ENCODE measurements at places on chromosomes 11 and 22. TPM values are rescaled to one million over a fixed set of nuclear protein-coding genes. Genes with fewer than 3 reads are reported as not detected.

Gene SLC7A4
- polyA plus RNA-seq = not detected

Gene RIC3
- polyA plus RNA-seq = 66.1 TPM

Gene RPL27A
- polyA plus RNA-seq = 365 TPM

Gene VSIG2
- not detected for polyA plus RNA-seq

Gene ARSA
- 1.0 TPM for polyA plus RNA-seq

Measured in Purkinje cell (primary cell).